ENCODE measurements at places on chromosomes 2 and 18.

GRCh38 chr2:43605851-43606250 lies 10.0 kb upstream of the THADA start:
- DNase-seq = no peak

DNA sequence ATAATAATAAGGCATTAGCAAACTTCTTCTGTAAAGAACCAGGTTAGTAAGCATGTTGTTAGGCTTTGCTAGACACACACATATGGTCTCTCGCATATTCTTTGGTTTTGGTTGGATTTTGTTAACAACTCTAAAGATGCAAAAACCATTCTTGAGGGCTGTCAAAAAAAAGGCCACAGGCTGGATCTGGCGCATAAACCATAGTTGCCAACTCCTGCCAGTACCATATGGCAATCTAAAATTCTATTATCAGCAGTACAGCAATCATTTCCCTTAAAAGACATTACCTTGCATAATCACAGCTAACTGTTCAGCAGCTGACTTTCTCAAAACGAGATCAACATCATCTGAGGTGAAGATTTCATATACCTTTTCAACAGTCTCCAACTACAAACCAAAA lies 63.5 kb downstream of the RTTN start:
- DNase-seq = no peak

- DNase-seq = no peak
Observed at GRCh38 chr2:236715491-236715961, 145.9 kb downstream of the ACKR3 start.

DNA sequence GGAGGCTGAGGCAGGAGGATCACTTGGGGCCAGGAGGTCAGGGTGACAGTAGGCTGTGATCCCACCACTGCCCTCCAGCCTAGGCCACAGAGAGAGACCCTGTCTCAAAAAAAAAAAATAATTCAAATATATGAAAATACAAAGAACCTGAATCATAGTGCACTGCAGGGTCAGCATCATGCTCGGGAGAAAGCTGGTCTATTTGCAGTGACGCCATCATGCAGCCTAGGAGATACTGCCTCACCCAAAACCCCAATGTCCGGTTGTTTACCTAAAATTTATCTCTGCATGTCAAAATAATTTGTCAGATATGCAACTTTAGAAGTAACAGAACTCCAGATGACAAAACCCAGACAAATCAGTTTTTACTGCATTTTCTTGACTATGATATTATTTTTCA lies 61.5 kb upstream of the ALKAL2 start:
- DNase-seq = no peak

GRCh38 chr2:165953306-165953654 lies 296 bp downstream of the TTC21B start:
- no peak for DNase-seq

DNA sequence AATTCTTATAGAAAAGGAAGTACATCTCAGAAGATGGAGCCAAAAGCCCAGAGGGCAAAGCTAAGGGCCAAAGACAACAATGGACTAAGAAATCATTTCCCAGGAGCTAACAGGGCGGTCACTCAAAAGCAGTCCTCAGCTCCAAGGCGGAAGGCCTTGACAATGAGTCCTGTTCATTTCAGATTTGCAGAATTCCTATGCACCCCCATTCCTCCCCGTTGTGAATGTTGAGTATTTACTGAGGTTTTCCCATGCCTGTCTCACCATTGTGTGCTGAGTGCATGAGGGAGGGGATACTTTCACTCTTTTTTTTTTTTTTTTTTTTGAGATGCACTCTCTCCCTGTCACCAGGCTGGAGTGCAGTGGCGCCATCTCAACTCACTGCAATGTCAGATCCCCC lies 18.8 kb upstream of the DTNB start:
- DNase-seq = no peak

- no peak for DNase-seq
Observed at GRCh38 chr2:43609290-43609918, 13.6 kb upstream of the THADA start.

DNA sequence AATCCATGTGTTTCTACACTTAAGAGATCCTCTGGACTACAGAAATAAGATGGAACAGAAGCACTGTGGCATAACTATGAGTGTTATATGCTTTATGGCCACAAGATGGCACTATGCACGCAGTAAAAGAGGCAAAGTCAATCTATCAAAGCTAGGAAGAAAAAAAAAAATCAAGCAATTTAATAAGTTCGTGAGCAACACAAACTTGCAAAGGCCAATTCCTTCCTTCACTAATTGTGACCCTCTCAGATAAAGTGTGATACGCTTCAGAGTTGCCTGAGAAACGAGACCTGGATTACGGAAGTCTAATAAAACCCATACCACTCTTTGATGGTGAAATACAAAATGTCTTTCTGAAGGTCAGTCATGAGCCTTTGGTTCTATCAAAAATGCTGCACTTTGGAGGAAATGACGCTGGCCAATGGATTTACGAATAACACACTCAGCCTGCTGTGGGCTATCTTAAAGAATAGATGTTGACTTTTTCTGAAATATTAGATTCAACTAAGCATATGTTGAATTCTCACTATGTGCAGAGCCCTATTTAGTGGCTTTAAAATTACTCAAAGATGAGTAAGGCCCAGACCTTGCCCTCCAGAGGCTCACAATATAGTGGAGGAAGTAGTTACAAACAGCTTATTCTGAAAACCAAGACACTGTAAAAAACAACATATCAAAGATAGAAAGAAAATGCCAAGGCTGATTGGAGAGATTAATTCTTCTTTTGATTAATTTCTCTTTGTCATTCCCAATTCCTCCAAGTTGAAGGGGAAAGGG lies 35.5 kb upstream of the TTR start:
- DNase-seq = no peak

DNA sequence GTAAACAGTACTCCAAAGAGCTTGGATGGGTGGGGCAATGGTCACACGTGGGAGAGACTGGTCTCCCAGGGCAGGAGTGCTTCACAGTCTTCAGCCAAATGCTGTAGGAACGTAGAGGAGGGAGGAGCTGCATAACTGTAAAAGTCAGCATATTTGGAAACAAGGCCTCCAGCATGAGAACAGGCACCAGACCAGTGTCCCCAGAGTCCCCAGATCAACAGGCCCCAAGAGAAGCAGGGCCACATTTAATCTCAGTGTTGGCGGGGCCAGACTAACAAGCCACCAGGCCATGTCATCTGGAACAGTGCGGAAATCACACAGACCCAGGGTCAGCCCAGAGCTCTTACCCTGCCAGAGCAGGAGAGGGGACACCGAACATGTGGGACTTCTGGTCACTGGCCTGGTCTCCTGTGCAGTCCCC lies 63.2 kb downstream of the ADCY3 start:
- no peak for DNase-seq

DNA sequence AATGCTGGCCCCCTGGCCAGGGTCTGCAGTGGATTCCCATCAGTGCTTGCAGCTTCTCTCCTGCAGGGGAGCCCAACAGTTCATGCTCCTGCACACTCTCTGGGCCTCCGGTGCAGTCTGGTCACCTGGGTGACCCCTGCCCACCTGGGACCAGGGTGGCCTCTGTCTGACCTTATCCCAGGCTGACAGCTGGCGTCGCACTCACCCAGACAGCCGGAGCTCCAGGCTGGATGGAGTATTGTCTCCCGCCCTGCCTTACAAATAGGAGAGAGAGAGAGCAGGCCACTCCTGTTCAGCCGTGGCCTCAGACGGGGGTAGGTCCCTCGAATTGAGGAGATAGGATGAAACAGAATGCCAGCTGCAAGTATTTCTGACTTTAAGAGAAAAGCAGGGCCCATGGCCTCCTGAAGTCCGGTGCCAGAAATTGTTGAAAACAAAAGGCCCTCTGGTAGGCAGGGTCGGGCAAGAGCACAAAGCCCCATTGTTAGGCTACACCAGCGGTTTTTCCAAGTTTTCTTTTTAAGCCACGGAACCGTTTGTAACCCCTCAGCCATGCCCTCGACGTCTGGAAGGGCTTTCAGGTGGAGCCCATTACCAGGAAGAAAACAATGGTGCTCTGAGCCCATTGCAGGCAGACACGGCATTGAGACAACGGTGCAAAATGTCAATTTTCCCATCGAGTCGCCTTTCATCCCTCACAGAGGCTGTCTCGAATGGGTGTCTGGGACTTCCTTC lies 258.4 kb downstream of the BCL11A start:
- no peak for DNase-seq

DNA sequence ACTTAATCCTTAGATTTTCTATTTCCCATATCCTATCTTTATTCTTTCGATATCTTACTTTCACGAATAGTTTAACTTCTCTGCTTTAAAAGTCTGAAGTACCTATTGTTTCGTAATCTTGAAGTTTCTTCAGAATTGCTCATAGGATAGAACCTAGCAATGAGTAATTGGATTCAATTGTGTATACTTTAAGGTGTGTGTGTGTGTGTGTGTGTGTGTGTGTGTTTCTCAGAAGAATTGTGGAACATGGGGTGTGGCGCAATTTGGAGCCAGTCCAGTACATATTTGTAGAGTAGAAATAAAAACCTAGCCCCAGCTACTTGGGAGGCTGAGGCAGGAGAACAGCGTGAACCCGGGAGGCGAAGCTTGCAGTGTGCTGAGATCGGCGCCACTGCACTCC lies 897.6 kb downstream of the BCL11A start:
- DNase-seq = no peak
